Activated naive CD4-positive, alpha-beta T cell treated with anti-CD3 and anti-CD28 coated beads, Interleukin-2, amount 50 U/mL, for 72 hours (primary cell): ENCODE measurements at places on chromosomes 11 and 22.

DNA sequence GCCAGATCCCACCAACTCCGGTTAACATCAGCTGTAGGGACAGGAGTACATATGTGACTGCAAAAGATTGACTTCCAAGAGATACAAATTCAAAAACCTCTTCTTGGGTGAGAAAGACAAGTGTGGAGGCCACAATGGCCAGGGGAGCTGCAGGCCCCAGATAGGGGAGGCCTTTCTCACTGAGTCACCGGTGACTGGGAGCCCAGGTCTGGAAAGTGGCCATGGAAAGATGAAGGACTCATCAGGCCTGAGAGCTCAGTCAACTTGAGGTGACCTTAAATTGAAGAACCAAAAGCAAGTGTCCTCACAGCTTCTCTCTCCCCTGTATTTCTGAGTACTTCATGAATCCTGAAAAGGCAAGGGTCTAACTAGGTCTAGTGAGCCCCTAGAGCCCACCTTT is 90.4 kb upstream of the CLPB start:
- DNase-seq = no peak

DNA sequence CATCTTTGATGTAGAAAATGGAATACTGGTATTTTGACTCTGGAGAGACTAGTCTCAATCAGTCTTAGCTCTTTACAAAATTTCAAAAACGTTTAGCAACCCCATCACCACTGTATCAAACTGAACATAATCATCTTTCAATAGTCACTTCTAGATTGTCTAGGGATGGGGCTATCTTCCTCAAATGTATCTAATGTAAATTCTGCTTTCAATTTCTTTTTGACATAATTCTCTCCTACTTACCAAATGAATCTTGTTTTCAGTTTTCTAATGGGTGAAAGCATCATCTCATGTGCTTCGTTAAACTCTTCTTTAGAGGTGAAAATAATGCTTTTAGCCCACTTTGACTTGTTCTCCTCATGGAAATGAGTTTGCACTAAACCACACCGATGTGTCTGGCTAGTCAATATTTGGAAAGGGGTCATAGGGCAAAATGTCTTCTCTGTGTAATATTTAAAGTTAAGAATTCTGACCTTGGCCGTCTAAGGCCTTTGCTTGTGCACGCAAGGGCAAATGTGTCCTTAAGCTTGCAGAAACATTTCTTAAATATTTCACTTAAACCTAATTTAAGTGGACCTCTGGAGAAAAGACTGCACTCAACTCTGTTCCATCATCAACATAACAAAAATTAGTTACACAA is 5.2 kb downstream of the SIK3 start:
- no peak for DNase-seq

GRCh38 chr11:67051180-67051893 is 5.3 kb upstream of the RHOD start:
- DNase-seq = no peak

DNA sequence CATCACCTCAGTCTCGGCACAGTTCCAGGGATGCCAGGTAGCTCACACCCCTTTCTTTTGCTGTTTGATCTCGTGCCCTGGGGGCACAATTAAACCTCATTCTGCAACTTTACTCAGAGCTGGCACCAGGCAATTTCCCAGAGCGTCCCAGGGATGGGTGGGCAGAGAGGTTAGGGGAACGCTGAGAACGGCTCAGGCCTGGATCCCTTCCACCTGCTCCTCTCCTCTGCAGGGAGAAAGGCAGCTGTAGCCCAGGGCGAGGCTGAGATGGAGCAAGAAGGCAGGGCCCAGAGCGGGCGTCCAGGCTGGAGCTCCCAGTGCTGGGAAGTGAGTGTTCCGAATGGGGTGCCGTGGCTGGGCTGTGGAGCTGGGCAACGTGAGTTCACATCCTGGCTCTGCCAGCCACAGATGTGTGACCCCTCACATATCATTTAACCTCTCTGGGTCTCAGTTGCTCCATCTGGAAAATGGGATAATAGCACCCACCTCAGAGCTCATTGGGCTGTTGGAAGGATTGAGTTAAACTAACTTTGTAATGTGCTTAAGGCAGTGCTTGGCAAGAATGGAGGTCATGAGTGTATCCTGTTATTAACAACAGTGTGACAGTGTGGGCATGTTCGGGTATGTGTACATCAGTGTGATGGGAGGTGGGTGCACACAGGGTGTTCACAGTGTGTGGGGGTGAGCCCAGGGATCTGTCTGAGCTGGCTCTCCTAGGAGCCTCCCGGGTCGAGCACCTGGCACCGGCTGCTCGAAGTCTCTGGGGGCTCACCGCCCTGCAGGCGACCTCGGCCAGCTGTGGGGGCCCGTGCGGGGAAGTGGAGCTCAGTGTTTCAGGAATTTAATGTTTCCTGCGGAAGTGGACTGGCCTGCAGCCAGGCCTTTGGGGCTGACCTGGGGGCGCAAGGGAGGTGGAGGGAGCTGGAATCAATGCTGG is 15.5 kb downstream of the OTUB1 start:
- no peak for DNase-seq

- DNase-seq = no peak
Observed at GRCh38 chr22:34281738-34282137, 361.5 kb upstream of the LARGE1 start.

DNA sequence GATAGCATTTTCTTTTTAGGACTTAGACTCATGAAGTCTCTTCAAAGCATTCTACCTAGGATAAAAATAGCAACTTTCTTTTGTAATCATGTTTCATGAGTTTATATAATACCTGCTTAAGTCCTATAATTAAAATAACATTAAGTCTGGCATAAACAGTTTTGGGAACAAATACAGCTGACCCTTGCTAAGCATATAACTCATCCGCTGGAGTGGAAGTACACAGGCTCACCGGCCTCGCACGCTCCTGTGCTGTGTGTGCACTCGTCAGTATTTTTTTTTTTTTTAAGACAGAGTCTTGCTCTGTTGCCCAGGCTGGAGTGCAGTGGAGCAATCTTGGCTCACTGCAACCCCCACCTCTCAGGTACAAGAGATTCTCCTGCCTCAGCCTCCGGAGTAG is 221.8 kb downstream of the ADAMTS15 start:
- DNase-seq = no peak

DNA sequence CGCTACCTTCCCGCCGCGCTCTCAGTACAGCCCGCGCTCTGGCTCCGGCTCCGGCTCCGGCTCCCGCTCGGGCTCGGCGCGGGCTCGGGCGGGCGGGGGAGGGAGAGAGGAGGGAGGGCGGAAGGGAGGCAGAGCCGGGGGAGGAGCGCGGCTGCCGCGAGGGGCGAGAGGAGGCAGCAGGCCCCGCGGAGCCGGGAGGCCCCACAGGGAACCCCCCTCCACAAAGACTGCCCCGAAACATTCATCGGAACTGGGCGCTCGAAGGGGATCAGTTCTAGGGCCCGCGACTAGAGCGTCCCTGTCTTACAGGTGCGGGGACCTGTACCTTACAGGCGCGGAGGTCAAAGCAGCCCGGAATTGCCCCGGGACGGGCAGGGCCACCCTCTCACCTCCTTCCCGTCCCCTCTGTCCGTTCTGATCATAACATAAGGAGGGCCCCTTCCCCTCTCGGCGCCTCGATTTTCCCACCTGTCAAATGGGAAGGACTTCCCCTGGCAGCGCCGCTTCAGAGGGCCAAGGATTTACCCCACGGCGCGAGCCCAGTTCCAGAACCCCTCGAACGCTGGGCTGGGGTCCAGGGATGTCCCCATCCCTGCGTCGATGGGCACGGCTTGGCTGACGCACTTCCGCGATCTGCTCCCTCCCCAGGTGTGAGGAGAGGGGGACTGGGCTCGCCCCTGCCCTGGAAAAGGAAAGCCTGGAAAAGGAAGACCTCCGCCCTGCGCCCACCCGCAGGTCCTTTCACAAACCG is at the start of gene SHISA8:
TSS of gene SHISA8 (minus strand) at position 40 of the 751 bp plus-strand sequence. CDS start 407 bp downstream, outside the sequence.
- DNase-seq = no peak

GRCh38 chr11:11841116-11841722 is 553 bp upstream of the USP47 start:
- DNase-seq = no peak

DNA sequence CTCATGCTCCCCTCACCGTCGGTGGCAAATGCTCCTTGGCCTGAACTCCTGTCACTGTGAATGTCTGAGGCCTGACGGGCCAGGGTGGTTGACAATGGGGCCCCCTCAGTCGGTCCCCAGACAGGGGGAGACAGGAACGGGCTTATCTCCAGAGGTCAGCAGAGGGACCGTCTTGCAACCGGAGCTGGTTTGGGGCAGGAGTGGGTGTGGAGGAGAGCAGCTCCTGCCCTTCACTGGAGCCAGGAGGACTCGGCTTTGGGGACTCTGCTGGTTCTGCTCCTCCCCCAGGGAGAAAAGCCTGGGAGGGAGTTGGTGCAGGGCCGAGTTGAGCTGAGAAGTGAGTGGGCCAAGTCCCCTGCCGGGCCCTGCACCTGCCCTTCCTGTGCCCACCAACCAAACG is 354.4 kb downstream of the BRD1 start:
- no peak for DNase-seq

- no peak for DNase-seq
Observed at GRCh38 chr11:119845305-119845704, 116.3 kb upstream of the NECTIN1 start.

DNA sequence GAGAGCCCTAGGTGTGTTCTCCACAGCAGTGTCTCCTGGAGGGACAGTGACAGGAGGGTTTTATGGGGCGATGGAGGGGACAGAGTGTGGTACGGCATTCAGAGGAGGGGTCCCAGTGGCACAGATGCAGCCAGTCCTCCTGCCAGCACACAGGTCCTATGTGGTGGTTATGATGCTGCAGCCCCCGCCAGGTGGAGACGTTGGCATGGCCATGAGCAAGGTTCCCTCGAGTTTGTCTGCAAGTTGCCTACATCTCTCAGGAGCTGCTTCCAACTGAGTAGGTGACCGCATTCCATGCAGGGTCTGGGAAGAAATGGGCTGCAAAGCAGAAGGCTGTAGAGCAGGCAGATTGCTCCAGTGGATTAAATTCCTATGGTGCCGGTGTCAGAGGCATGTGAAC is 646.0 kb downstream of the TBC1D22A start:
- no peak for DNase-seq

- DNase-seq = no peak
Observed at GRCh38 chr11:30344085-30344484, 21.2 kb downstream of the ARL14EP start.

- no peak for DNase-seq
Observed at GRCh38 chr11:38221295-38221694, 1623.3 kb upstream of the RAG2 start.

DNA sequence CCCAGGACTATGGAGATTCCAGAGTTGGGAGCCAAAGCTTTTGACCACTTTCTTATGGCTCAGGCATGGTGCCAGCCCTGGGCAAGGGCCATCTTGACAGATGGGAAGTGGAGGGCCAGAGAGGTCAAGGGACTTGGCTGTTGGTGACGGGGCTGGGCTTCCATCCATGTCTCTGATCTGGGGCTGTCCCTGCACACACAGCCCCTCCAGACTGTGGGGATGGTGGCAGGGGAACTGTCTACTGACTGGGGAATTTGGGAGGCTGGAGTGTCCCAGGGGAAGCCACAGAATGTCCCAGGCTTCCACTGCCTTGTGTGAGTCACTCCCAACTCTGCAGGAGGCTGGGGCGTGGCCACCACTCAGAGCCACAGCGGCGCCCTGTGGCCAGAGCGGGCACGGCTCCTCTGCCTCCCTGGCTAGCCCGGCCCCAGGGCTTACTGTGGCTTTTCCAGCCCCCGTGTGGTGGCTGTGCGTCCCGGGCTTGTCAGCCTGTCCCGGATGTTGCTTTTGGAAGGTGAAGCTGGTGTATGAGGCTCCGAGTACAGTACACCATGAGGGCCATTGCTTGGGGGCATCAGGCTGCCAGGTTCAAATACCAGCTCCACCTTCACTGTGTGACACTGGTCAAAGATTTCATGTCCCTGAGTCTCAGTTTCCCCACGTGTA is 19.6 kb downstream of the C22orf23 start:
- peak; percentile 92 for DNase-seq
